Urothelium cell line (cell line): ENCODE measurements at places on chromosomes 16 and 17.

GRCh38 chr16:525123-525519 lies 2.4 kb upstream of the CAPN15 start:
- DNase-seq, result no peak

- no peak for DNase-seq
Observed at GRCh38 chr17:9874722-9875121, 30.3 kb downstream of the RCVRN start.

- no peak for DNase-seq
Observed at GRCh38 chr16:8761078-8761477, 36.4 kb downstream of the TMEM186 start.

GRCh38 chr16:6751191-6751590 lies 581.5 kb upstream of the RBFOX1 start:
- DNase-seq, result no peak

DNA sequence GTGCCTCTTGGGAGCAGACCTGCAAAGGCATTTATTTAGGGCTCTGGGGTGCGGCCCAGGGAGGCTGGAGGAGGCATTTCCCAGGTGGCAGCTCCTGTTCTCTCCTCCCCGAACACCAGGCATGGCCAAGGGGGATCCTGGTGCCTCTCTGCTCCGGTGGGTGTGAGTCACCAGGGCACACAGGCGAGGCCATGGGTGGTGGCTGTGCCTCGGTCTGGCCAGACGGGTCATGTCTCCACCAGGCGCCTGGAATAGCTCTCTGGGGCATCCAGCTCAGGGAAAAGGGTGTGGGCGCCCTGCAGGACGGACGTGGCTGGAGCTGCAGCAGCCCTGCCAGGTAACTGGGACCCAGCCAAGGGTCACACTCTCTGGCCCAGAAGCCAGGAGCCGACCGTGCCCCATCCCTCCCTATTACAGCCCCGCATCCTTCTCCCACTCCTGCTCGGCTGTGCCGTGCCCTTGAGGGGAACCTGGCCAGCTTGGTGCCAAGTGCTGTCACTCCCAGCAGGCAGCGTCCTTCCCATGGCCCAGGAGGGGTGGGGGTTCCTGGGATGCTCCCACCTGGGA lies 25.8 kb downstream of the SOX8 start:
- no peak for DNase-seq

DNA sequence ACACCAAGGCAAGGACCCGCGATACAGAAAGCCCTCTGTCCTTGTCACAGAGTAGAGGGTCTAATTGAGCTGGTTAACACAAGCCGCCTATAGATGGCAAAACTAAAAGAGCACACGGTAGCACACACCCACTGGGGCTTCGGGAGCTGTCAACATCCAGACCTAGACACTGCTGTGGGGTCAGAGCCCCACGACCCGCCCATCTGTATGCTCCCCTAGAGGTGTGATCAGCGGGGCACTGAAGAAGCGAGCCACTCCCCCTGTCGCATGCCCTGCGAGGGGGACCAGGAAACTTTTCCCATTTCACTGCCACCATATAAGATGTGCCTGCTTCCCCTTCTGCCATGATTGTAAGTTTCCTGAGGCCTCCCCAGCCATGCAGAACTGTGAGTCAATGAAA lies 1255.8 kb upstream of the CDH8 start:
- no peak for DNase-seq

DNA sequence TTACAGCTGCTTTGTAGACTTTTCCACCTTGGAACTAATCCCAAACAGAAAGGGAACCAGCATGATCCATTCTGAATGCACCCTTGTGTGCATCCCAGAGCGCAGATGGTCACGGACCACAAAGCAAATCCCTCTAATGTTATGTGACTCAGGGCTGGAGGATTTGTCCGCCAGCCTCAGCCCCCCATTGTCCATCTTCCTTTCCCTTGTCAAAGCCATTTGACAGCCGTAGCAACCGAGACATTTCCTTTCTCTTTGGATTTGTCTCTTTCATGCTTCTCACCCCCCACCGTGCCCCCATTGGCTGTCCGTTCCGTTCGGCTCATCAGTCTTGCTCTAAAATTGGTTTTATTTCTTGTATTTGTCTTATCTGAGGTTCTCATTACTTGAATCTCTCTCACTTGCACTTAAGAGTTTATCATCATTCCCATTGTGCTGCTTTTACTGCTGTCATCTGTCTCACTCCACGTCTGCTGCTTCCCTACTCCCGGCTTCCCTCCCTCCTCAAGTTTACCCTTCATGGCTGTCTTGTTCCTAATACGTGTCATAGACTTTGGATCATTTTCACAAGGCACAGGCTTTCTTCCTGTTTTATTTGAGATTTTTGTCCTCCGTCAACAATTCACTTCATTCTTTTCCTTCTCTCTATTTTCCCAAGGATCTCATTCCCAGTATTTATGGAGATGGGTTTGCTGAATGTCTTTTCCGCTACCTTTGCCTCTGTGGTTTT lies 163.4 kb upstream of the ERCC4 start:
- DNase-seq, result no peak

- DNase-seq, result no peak
Observed at GRCh38 chr16:88536510-88536909, 33.7 kb upstream of the ZC3H18 start.

DNA sequence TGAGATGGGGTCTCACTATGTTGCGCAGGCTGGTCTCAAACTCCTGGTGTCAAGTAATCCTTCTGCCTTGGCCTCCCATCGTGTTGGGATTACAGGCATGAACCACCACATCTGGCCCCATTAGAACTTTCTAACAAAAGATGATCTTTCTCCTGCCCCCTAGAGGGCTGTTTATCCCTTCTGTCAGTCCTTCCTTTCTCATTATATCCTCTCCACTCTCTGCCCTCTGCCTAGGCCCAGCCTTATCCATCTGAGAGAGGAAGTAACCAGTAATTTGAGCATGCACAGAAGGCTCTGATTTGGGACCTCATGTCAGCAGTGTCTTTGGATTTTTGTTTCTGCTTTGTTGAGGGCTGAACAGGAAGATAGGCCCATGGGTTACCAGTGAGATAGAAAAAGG lies 4.4 kb upstream of the DHX40 start:
- DNase-seq, result peak; percentile 57

DNA sequence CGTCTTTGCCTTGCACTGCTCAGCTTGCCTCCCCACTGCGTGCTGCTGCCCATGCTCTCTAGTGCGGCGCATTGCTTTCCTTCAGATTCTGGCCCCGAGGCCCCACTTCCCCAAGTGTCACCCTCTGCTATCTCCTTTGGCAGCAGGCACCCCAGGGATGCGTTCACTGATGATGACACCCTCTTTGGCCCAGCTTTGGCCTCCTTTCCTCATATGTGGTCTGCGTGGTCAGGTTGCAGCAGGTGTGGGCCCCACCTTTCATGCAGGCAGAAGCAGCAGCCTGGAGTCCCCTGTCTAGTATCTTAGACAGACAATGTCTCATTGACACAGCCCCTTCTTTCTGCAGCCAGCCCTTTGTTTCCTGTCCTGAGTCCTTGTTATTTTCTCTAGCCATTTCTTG lies 4.8 kb upstream of the CCL3 start:
- DNase-seq, result no peak

- DNase-seq, result no peak
Observed at GRCh38 chr17:77209330-77209748, 68.6 kb downstream of the SEC14L1 start.

DNA sequence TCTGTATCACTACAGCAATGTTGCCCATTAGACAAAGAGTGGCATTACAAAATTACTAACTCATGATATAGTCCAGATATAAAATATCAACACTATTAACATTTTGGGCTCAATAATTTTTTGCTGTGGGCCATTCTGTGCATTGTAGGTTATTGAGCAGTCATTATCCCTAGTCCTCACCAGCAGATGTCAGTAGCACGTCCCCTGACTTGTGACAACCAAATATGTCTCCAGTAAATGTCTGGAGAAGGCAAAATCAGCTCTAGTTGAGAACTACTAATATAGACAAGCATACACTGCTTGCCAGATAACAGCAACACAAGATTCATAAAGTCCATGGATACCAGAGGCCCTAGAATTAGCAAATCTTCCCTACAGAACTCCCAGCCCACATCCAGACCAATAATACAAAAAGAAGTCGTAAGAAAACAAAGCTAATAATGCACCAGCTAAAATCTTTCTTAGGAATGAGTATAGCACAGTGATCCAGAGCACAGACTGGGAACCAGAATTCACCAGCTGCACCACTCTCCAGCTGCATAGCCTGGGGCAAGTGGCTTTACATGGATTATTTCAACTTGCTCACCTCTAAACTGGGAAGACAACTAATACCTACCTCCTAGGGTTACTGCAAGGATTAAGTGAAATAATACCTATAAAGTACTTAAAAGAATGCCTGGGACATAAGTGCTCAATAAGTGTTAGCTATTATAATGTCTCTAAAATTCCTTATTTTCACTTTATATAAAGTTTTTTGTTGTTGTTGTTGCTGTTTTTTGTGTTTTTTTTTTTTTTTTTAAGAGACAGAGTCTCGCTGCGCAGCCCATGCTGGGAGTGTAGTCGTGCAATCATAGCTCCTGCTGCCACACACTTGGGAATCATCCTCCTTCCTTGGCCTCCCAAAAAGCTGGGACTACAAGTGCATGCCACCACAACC lies 23.7 kb downstream of the HELZ start:
- DNase-seq, result peak; percentile 47

- DNase-seq, result no peak
Observed at GRCh38 chr16:82181461-82182185, 11.6 kb upstream of the MPHOSPH6 start.

- no peak for DNase-seq
Observed at GRCh38 chr16:78133919-78134318, 34.5 kb downstream of the WWOX start.

GRCh38 chr16:51941412-51941811 lies 605.5 kb downstream of the TOX3 start:
- no peak for DNase-seq

GRCh38 chr17:31931756-31932155 lies 5.1 kb upstream of the SUZ12 start:
- no peak for DNase-seq

DNA sequence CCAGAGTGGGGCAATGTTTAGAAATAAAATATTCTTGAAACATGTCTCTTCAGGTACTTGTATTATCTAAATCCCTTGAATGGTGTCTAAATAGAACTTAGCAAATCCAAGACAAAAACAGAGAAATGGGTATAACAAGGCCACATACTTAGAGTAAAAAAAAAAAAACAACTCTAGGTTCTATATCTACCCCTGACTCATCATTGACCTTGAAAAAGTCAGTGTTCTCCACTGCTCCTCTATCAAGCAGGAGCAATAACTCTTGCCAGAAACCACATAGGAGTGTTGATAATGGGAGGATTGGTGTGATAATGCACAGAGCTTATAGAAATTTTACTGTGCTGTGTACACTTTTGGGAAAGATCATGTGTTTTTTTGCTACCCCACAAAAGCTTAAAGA lies 296.6 kb upstream of the PMFBP1 start:
- no peak for DNase-seq

- DNase-seq, result no peak
Observed at GRCh38 chr16:83949724-83950001, 3.4 kb upstream of the OSGIN1 start.

DNA sequence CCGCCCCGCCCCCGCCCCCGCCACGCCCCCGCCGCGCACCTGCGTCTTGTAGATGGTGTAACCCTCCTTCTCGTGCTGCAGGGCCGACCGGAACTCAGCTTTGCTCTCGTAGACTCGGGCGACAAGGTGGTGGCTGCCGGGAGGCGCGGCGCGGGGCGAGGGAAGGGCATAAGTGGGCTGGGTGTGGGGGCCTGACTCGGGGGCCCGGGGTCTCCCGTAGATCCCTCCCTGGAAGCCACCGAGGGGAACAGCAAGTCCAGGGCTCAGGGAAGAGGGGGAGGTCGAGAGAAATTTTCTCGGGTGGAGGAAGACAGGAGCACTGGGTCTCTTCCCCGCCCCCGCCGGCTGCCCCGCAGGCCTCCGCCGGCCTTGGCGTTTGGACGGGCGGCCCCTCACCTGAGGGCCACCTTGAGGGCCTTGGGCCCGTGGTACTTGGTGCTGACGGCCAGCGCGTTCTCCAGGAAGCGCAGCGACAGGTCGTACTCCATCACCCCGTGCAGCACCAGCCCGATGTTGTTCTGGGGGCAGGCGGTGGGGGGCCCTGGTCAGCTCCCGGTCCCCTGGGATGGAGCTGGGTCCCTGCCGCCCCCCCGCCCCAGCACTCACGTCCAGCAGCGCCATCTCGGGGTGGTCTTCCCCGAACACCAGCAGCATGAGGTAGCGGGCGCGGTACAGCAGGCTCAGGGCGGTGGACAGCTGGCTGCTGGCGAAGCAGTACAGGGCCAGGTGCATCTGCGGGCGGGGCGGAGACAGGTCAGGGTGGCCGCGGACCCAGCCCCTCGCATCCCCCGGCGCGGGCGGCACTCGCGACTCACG lies 19.4 kb downstream of the CLUH start:
- DNase-seq, result no peak

GRCh38 chr16:4924593-4925292 lies 12.2 kb downstream of the PPL start:
- peak; percentile 73 for DNase-seq

DNA sequence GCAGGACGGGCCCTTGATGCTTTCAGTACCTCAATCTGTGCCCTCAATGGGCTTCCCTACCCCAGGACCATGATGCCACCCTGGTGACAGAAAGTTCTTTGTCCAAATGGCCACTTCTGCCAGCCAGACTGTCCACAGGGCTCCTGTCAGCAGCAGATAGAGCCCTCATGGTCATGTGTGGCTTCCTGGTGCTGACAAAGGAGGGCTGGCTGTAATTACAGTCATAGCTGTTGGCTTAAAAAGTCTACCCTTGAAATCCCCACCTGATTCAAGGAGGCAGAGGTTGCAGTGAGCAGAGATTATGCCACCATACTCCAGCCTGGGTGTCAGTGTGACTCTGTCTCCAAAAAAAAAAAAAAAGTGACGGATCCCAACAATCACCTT lies 3.3 kb downstream of the TRPV2 start:
- DNase-seq, result no peak

- DNase-seq, result no peak
Observed at GRCh38 chr17:32805029-32805976, 71.6 kb downstream of the MYO1D start.
